ENCODE measurements at places on chromosomes 11 and 22. TPM values are rescaled to one million over a fixed set of nuclear protein-coding genes. Genes with fewer than 3 reads are reported as not detected.

- no peak for DNase-seq
Measured at GRCh38 chr22:44669561-44669976, 32.4 kb upstream of the PRR5 start.

DNA sequence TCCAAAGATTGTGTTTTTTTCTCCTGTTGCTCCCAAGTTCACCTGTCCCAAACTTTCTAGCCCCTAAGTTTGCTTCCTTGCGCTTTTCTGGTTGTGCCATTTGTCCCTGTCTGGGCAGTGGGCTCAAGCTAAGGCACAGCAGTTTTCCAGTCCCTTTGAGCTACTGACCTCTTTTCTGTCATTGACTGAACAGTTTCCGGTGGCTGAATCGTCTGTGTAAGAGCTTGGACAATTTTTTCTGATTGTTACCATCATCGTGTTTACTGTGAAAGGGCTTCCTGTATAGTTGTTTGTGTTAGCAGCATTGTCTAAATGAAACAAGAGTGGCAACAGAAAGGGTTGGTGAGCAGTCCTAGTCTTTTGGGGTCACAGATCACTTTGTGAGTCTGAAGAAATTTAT is 49.8 kb downstream of the BMAL1 start:
- DNase-seq: no peak

DNA sequence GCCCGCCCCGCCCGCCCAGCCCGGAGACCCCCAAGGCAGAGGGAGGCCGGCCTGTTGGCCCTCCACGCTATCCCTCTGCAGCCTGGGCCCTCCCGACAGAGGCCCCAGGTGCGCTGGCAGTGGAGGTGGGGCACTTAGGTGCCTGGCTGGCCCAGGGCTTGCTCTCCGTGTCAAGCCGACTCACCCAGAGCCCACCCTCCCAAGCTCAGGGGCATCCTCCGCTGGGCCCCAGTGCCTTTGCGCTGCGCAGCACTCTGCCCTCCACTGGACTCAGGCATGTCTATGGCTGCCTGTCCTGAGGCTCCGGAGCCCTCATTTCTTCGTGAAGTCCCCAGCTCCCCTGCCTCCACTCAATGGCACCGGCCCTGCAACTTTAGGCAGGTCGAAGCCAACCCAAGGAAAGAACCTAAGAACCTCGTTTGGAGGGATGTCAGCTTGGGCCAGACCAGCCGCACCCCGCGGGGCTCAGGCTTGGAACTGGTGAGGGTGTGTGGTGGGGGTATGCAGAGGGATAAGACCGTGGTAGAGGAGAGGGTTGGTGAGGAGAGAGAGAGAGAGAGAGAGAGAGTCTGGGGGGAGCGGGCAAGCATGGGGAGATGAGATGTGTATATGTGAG is 6.1 kb downstream of the SMIM45 start:
- no peak for DNase-seq

DNA sequence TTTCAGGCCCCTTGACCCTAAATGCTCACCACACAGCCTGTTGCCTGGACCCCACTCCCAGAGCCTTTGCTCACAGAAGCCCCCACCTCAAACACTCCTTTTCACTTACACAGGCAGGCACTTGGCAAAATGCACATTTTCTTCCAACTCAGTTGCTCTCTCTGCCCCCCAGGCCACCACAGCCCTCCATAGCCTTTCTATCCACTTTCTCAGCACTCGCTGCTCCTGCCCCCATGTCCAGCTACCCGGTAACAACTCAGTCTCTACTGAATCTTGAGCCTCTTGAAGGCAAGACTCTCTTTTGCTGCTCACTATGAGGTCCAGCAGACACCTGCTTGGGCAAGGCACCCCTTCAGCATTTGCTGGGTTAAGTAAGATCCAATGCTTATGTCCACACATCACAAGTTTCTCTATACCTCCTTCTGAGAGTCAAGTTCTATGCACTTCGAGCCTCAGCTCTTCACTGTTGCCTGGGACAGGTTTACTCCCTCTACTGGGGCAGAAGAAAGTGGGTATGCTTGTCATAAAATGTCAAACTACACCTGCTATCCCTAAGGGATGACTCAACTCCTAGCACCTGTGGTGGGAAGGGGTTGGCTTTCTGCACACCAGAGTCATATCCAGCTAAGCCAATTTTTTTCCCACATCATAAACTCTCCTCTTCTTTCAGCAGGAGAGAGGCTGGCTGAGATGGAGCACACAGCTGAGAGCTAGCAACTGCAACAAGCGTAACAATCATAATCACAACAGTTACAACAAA is 36.9 kb downstream of the MORC2 start:
- DNase-seq: no peak

DNA sequence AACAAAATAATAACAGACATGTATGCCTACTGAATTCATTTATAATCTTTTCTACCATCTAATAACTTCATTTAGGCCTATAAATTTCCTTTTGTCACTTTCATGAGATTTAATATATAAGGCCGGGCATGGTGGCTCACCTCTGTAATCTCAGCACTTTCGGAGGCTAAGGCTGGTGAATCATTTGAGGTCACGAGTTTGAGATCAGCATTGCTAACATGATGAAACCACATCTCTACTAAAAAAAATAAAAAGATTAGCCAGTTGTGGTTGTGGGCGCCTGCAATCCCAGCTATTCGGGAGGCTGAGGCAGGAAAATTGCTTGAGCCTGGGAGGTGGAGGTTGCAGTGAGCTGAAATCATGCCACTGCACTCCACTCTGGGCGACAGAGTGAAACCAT is 14.2 kb upstream of the NTM start:
- DNase-seq: no peak

LINC01488 gene
- total RNA-seq: not detected

DNA sequence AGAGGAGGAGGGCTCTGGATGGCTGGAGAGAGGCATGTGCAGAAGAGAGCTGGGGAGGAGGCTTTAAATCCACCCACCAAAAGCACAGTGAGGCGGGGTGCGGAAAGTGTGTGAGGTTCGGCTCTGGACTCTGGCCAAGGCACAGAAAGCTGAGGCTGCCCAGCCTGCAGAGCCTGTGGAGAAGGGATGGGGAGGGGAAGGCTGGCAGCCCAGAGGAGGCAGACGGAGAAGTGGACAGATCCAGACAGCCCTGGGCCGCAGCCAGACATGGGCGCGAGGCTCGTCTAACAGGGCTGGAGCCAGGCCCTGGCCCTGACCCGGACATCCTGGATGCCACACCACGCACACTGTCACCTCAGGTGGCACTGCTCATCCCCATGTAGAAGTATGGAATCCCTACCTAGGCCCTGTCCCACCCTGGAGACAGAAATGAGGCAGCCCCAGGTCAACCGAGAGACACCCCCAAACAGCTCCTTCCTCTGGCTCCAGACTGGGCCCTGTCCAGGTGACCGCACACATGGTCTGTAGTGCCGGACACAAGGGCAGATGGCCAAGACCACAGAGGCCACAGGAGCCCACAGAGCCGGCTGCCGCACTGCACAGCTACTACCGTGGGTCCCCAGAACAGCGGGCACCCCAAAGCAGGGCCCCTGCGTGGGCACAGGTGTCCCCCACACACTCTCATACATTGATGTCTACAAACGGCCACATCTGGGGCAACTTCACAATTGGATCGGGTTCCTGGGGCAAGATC is 16.6 kb upstream of the MOB2 start:
- DNase-seq: no peak

DNA sequence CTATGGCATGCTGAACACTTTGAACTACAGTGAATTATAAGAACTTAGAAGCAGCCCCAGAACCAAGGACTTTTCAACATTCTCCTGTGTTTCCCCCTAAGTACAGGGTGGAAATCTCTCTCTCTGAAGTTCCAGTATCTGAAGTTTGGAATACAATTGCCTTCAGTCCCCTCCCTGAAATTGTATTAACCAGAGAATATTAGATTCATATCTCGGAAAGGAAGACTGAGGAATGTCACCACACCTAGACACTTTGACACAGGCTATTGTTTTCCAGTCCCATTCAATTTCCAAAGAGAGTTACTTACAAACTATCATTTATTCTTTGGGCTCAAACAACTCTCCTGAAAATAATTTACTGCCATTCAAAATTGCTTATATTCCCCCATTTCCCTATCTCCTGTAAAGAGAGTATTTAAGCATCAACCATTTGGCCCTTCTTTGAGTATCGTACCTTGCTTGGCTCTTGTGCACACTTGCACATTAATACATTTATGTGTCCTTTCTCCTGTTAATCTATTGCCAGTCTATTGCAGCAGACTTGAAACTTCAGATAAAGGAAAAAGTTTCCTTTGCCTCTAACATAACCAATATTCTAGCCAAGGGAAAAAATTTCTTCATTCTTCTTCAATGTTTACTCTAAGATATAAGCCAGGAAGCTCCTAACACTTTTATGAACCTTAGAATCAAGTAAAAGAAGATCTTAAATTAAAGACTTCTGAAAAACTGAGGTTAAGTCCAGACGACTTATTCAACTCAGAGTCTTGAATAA is 402.4 kb upstream of the DDI1 start:
- no peak for DNase-seq
